ENCODE measurements at places on chromosomes 1 and 21.

- no peak for DNase-seq
Measured at GRCh38 chr1:41626146-41626545, 141.7 kb upstream of the EDN2 start.

- DNase-seq = no peak
Measured at GRCh38 chr1:101136271-101136670, 100.5 kb upstream of the S1PR1 start.

DNA sequence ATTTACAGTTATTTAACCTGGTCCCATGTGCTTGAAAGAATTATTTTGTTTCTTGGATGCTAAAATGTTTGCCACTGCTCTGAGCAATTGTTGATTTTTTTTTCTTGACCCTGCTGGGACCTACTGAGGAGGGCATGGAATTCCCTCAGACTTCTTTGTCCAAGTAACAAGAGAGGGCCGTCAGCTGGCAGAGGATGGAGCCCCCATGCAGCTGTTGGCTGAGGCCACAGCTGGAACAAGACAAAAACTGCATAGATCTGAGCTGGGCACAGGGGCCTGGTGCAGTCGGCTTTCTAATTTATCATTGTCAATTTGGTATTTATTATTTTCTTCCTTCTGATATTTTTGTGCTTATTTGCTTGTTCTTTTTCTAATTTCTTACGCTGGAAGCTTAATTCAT lies 39.6 kb upstream of the ABCG1 start:
- DNase-seq = no peak

- DNase-seq = no peak
Measured at GRCh38 chr1:50703240-50703639, 256.8 kb downstream of the FAF1 start.

- DNase-seq = no peak
Measured at GRCh38 chr1:44707959-44708831, 22.8 kb downstream of the RNU5D-1 start.

- DNase-seq = no peak
Measured at GRCh38 chr1:84899969-84900368, 7.0 kb upstream of the LPAR3 start.

DNA sequence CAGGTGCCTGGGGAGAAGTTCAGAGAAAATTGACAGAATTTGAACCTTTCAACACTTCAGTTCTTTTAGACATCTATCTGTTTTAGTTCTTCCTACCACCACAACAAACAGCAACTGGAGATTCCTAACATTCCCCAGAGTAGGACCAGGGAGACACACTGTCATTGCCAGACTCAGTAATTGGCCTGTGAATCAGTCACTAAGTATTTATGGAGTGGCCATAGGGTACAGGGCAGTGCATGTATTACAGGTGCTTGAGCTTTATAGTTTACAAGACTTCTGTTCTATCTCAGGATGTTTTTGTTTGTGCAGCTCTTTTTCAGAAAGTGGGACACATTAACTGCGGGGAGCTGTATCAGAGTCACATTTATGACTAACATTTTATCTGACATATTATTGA lies 1.7 kb downstream of the CDC14A start:
- no peak for DNase-seq

- DNase-seq = no peak
Measured at GRCh38 chr21:38114717-38115333, 142.0 kb upstream of the KCNJ15 start.

- no peak for DNase-seq
Measured at GRCh38 chr21:20538039-20538658, 460.1 kb upstream of the NCAM2 start.
